T-helper 9 cell (primary cell): ENCODE measurements at places on chromosomes 5 and 9.
A peak's percentile ranks its signal among the peaks of the same experiment; 100 is the strongest.

DNA sequence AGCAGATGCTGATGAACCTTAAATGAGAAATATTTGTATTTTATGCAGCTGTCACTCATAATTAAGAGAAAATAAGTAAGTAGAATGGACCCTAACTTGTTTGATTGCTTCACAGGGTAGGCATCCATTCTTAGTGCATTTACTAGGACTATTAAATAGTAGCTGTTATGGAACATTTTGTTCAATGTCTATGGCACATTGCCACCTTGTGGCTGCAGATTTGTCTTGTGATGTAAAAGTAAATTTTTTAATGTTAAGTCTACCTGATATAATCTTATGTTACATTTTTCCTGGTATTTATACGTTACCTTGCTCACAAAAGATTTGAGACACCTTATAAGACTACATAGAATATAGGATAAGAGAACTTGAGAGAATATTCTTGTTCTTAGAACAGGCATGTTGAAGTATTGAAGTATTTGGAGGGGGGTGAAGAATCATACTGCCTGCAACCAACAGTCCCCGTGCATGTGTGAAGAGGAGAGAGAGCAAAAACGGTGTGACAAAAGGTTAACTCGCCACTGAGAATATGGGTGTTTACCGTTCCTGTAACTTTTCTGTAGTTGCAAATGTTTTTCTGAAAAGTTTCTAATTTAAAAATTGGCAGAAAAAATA lies 161.1 kb downstream of the MAST4 start:
- DNase-seq = peak; percentile 1

GRCh38 chr5:78062645-78063044 lies 231.9 kb downstream of the AP3B1 start:
- DNase-seq = no peak

DNA sequence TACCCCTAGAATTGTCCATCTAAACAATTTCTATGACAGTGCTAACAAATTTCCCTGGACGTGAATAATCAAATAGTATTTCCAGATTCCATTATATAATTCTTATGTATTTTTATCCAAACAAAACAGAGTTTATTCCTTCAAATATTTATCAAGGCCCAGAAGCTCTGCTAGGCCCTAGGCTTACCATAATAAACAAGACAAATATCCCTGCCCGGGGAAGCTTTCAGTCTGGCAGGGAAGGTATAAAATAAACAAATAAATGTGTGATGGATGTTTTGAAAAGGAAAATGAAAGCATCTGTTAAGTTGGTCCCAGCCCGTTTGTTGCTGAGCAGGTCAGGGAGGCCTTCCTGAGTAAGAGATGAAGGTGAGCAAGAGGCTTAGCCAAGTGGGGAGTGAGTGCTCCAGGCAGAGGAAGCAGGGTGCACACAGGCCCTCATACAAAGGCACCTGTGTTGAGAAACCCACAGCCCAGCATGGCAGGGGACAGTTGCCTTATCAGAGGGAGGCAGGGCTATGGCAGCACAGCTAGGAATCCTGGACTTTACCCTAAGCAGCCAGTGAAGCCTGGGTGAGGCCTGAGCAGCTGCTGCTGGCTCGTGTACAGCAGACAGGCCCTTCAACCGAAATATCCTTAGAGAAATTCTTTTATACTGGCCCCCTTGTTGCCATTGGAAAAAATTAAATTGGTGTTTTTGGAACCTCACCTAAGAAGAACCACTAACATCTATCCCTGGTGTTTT lies 7.7 kb upstream of the SLC35D2 start:
- no peak for DNase-seq

- DNase-seq = no peak
These were observed 81.5 kb upstream of the C9orf72 start for GRCh38 chr9:27654629-27655285.

DNA sequence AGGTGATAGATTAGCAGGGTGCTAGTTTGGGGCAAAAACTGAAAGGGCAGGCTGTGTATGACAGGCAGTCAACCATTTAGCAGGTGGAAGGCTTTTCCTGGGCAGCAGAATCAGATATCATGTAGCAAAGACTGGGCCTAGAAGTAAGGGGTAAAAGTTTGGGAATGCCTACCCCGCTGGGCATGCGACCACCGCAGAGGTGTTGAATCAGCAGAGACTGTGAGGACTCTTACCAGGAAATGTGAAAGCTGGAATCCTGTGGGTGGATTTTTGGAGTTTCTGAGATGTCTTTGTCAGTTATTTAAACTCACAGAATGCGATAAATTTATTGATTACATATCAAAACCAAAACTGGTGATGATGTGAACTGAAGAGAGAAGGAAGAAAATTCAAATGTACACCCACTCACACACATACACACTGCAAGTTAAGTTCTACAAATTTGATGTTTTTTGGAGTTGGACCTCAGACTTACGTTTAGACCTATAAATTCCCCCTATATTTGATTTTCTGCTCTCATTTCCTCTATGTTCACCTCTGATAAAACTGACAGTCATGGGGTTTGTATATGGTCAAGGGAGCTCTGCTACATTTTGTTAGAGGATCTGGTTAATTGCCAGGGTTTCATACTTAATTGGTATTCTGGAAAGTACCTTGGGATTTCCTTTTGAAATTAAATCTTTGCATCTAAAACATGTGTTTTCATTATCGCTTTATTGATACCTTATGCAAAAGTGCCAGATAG lies 333.6 kb downstream of the CSNK1G3 start:
- no peak for DNase-seq

DNA sequence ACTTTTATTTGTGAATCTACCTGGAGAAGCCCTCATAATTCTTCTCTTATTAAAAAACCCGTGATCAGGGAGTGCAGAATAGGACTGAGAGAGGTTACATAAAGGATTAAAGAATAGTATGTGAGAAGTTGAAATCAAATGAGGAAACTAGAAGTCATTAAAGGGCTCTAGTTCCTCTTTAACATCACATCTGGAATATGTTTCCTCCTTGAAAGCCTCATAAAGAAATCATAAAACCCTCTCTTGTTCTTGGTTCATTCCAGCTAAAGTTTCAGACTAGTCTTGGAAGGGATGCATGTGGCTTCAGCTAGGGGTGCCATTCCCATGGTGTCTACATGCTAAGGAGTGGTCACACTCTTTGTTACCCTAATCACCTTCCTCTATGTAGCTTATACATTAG lies 5.7 kb upstream of the C5orf46 start:
- no peak for DNase-seq
